GM19239 (cell line): ENCODE measurements at places on chromosomes 16 and 17.

GRCh38 chr17:80591788-80592187 is 47.1 kb downstream of the RPTOR start:
- DNase-seq: no peak

- DNase-seq: peak; percentile 64
Observed at GRCh38 chr17:42618442-42619150, 9.1 kb downstream of the TUBG1 start.

DNA sequence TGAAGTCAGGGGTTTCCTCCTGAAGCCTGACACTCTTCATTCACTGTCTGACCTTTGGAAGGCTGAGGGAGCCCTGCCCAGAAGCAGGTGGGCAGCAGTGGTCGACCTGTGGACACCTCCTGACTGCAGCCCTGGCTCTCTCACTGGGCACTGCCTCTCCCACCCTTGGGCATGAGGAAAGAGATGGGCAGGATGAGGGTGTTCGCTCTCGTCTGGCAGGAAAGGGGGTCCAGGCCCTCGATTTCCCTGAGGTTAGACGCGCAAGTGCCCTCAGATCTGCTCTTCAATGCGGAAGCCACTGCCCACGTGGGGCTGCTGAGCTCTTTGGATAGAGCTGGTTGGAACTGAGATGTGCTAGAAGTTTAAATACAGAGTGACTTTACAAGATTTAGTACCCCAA is 171.9 kb downstream of the AHSP start:
- no peak for DNase-seq

DNA sequence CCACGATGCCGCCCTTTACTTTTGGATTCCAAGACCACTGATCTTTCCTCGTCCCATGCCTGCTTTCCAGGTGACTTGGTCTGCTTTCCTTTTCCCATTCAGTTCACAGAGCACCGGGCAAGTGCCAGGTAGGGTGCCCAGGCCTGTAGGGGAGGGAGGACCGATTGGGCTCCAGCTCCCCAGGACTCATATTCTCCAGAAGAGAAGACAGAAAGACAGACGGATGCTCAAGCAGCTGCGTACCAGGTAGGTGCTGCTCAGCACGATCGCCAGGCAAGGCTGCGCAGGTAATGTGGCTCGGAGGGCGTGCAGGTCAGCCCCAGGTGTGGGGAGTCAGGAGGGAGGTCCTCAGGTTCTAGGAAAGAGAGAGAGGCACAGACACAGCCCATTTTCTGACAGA is 67.5 kb upstream of the ZNF423 start:
- no peak for DNase-seq

DNA sequence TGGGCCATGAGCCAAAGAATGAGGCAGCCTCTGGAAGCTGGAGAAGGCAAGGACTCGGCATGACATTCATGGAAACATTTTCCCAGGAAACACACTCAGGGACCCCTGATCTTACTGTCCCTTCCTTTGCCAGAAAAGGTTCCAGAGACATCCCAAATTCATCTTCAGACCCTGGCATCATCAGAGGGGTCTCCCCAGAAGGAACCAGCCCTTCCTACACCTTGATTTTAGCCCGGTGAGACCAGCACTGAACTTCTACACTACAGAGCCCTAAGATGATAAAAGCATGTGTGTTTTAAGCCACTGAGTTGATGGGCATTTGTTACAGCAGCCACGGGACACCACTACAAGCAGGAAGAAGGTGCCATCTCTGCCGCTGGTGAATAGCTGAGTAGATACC is 262.3 kb downstream of the C16orf95 start:
- DNase-seq: no peak

DNA sequence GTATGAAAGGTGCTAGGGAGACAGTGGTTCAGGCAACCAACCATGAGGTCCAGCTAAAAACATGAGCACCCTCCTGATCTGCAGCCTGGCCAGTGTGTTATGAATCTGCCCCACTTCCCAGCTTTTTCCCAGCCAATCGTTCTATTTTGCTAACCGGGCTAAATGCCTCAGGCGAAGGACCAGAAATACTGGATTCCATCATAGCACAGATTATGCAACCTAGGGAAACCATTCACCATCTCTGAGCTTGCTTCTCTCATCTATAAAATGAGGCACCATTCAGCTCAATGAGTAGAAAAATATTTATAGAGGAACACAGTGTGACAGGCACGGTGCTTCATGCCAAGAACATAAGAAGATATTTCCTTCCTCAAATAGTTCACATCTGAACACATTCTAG is 45.2 kb upstream of the NUDT7 start:
- no peak for DNase-seq

GRCh38 chr16:9906218-9906617 is 276.0 kb downstream of the GRIN2A start:
- DNase-seq: no peak

GRCh38 chr16:66207139-66207882 is 159.2 kb upstream of the CDH5 start:
- no peak for DNase-seq

GRCh38 chr17:9900784-9901183 is 4.3 kb downstream of the RCVRN start:
- DNase-seq: no peak

DNA sequence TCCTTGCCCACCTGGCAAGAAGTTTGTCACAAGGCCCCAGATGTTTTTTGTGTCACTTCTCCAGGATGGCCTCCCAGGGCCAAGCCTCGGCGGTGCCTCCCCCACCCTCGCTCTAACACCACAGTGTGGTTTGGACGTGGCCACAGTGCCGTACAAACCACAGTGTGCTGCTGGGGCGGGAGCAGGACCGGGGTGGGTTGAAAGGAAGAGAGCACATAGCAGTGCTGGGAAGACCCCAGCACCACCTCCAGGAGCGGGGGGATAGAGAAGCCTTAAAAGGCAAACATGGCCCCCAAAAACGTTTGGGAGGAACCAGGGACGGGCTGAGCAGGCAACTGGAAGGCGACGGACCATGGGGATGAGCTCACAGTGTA is 5.0 kb upstream of the BCL6B start:
- no peak for DNase-seq

DNA sequence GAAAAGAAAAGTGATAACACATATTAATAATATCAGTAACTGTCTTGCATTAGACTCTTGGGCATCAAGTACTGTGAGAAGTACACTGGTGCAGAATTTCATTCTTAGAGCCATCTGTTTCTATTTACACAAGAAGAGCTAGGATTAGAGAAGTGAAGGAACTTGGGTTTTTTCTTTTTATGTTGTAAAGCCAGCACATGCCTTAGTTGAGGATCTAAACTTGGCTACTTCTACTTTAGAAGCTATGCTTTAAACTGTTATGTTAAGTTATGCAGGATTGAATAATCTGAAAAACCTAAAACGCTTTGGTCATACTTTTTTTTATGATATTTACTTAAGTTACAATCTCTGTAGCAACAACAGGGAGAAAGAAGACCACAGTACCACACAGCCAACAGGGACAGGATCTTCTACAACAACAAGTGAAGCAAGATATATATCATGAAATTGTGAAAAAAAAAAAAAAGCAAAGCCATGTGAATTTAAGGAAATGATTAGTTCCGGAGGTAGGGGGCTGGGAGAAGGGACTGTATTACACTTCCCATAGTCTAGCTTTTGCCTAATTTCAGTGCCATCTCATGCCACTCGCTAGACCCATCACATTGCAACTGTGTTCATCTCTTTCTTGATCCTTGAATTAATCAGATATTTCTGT is 305.1 kb upstream of the GOT2 start:
- no peak for DNase-seq

DNA sequence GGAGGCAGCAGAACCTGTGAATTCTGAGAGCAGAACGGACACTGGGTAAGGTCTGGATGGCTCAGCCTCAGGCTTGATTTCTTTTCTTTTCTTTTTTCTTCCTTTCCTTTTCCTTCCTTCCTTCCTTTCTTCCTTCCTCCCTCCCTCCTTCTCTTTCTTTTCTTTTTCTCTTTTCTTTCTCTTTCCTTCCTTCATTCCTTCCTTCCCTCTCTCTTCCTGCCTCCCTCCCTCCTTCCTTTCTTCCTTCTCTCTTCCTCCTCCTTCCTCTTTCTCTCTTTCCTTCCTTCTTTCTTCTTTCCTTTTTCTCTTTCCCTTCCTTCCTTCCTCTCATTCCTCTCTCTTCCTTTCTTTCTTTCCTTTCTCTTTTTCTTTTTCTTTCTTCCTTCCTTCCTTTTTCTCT is 38.0 kb downstream of the OR3A1 start:
- no peak for DNase-seq

DNA sequence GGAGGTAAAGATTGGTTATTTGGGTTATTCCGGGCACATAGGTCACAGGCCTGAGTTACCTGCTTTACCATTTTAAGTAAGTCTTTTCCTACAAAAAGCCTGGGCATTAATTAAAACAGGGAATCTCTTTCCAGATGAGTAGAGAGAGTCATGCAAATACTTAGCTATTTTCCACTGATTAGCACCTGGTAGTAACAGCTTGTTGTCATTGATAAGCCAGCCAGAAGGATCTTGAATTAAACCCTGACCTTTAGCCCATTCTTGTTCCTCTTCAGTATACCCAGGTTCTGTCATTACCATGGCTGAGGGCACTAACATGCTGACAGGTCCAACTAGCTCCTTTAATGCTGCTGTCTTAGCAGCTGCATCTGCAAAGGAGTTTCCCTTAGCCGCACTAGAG is 44.4 kb upstream of the ARL4D start:
- DNase-seq: no peak

- no peak for DNase-seq
Observed at GRCh38 chr17:69733171-69734012, 318.9 kb downstream of the MAP2K6 start.

GRCh38 chr17:36761203-36761950 is 160.0 kb downstream of the MRM1 start:
- DNase-seq: no peak

- no peak for DNase-seq
Observed at GRCh38 chr17:76781056-76781982, 43.4 kb downstream of the MFSD11 start.

GRCh38 chr16:82062645-82063058 is 27.6 kb downstream of the HSD17B2 start:
- DNase-seq: no peak

DNA sequence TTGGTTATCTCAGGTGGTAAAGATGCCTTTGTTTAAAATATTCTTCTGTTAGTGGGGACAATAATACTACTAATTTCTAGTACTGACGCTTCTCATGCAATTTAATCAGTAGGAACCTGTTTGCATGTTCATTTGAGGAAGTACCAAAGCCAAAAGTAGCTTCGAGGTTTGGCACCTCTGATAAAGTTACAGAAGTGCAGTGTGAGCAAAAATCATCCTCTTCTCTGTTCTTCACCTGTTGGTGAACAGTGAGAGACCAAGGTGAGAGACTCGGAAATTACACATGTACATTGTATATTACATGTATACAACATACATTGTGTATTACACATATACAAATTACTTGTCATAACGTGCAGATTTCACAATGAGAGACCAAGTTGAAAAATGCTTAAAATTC is 404.6 kb downstream of the MAF start:
- DNase-seq: no peak

- no peak for DNase-seq
Observed at GRCh38 chr17:71633391-71633849, 487.4 kb upstream of the SOX9 start.

- no peak for DNase-seq
Observed at GRCh38 chr17:81108220-81108619, 57.1 kb upstream of the PVALEF start.

DNA sequence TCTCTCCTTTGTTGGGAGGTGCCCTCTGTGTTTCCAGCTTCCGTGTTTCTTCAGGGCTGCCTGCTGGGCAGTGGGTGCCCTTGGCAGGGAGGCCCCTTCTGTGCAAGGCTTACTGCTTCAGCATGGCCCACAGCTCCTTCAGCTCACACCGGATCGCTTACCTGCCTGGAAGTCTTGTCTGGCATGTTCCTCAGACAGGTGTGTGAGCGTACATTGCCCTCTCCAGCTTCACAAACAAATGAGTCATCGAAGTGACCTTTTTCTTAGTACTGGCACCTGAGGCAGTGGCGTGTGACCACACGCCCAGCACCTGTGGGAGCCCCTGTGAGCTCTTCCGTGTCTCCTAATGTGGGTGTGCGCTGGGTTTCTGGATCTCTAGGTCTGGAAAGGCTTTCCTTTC is 3.5 kb downstream of the RAB40C start:
- DNase-seq: no peak

DNA sequence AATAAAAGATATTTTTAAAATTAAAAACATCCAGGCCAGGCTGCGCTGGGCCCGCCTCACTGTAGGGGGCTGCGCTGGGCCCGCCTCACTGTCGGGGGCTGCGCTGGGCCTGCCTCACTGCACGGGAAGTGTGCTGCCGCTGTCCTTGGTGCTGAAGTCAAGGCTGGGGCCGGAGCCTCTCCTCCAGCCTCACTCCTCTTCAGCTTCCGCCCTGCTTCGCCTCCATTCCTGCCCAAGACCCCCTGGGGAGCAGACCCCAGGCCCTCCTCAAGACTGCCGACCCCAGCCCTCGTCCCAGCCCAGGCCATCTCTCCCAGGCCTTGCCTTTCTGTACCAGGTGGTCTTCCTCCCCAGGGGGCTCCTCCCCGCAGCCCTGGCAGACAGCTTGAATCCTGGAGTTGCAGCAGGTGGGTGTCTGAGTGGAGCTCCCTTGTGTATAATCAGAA is 26.2 kb downstream of the ENDOV start:
- DNase-seq: peak; percentile 76

DNA sequence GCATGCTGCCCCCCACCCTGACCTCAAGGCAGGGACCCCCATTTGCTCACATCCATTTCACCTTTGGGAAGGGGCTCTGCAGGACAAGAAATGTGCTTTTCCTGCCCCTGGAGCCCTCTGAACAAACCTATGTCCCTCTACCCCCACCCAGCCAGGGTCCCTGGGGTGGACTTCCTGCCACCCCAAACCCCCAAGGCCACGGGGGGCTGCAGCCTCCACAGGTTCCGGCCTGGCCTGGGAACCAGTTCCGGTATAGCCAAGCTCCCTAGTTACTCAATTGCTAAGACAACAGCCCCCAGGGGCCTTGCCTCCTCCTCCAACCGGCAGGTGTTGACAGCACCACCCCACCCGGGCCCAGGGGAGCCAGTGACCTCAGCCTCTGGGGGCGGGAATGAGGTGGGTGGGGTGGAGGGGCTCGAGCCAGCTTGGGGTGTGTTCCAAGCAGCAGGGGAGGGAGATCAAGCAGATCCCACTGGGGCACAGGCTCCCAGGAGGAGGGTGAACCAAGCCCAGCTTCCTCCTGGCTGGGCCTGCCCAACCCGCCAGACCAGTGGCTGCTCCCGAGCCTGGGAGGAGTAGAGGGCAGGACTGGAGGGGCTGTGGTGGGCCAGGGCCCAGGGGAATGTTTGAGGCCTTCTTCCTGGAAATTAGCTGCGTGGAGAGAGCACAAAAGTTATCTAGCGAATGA is 6.6 kb downstream of the PNMT start:
- no peak for DNase-seq

DNA sequence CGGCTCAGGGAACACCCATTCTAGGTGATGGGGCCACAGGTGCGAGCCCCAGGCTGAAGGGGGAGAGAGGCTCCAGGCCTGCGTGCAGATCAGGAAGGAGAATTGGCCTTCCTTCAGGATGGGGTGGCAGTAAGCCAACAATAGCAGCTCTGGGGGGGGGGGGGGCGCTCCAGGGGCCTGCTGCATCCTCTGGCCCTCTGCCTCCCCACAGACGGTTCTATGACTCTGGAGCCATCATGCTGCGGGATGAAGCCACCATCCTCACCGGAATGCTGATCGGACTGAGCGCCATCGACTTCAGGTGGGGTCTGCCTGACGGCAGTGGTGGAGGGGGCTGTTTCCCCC is 6.1 kb downstream of the RUNDC3A start:
- no peak for DNase-seq
